ENCODE measurements at places on chromosomes 12 and 14.

DNA sequence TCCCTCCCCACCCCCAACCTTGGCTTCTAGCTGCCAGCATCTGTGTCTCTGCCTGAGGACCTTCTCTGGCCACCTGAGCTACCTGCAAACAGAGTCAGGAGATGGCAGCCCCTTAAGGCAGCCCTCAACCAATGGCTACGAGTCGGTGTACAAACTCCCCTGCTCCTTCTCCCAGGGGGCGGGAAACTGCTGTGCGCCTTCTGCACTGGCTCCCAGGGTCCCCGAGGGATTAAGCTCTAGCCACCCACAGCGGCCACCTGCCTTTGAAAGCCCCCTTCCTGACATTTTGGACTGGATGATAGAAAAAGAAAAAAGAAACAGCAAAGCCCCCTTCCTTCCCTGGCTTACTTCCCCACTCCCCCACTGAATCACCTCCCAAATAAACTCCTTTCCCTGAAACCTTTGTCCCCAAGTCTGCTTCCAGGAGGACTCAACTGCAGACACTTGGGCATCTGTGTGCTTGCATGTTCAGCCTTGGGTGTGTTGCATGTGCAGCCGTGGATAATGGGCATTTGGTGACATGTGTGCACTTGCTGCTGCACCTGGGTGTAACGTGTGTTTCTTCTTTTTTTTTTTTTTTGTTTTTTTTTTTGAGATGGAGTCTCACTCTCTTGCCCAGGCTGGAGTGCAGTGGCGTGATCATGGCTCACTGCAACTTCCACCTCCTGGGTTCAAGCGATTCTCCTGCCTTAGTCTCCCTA lies 6.0 kb downstream of the SDS start:
- no peak for DNase-seq

- no peak for DNase-seq
Measured at GRCh38 chr14:73125169-73125588, 11.1 kb upstream of the PSEN1 start.

DNA sequence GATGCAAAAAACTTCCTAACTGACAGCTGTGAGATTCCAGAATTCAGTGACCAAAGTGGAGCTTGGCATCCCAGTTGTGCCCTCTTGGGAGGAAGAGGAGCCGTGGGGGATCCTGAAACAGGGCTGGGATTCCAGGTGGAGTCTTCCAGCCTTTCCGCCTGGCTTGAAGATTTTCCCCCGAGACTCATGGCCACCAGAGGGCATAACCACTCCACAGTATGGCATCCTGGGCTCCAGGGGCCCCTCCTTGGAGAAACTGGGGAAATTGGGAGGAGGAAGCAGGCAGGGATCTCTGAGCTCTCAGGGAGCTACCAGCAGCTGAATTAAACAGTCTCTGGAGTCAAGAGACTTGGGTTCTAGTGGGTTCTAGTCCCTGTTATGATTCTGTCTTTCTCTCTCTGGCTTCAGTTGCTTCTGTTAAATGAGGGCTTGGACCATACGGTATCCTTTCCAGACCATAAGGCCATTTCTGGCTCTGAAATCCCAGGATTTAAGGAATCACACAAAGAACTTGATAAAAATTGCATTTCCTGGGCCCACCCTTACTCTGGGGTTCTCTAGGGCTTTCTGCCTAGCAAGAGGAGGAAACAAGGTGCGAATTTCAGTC lies 2.6 kb upstream of the TAMALIN start:
- no peak for DNase-seq

GRCh38 chr12:131445795-131446194 lies 265.1 kb upstream of the SFSWAP start:
- DNase-seq: no peak
